ENCODE measurements at places on chromosomes 2 and 18.

DNA sequence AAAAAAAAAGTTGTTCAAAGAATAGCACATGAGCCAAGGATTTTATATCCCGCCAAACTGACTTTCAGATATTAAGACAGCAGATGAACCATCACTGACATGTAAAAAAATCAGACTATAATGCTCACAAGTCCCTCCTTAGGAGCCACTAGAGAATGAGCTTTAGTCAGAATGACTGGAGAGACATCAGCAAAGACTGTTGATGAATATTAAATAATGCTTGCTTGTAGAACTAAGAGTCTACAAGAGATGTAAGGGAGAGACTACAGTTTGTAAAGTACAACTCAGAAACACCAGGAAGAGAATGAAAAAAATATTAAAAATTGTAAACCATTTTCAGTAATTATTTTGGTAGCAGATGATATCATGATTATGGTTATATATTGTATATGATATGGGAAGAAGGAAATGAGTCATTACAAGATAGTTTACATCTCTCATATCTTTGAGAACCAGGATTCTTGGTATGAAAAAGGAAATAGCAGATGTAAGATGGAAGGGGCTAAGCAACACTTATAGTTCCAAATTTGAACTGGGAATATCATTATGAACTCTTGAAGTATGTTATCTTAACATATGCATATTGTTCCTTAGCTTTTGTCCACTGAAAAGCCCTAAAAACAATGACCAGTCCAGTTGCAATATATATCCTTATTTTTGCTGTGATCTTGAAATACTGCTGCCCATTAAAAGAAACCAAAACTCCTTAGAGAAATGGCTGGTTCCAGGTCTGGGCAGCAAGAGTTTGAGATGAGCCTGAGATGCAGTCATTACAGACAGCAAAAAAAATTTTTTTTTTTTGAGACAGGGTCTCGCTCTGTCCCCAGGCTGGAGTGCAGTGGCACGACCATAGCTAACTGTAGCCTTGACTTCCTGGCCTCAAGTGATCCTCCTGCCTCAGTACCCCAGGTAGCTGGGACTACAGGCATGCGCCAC, 55.7 kb downstream of the PTPN2 start:
- DNase-seq = no peak

DNA sequence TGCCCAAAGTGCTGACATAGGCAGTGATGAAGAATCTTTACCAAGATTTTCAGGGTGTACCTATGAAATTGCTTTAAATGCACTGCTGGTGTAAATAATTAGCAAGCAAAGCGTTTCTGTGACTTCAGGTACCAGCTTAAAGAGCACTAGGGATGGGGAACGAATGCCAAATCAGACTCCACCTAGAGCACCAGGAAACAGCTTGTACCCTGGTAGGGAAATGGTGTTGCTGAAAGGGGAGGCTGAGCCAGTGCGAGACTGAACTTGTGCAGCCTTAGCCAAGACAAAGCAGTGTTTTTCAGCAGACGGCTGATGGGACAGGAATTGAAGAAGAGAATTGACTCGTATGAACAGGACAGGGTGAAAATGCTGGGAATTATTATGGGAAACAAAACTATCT, 65.6 kb downstream of the TWSG1 start:
- no peak for DNase-seq

- DNase-seq = no peak
These were observed 61.1 kb downstream of the COA5 start for GRCh38 chr2:98547092-98547790.

GRCh38 chr2:189177251-189177840, 2.2 kb downstream of the COL5A2 start:
- DNase-seq = no peak

GRCh38 chr2:98453531-98453930, 8.9 kb downstream of the INPP4A start:
- DNase-seq = no peak

DNA sequence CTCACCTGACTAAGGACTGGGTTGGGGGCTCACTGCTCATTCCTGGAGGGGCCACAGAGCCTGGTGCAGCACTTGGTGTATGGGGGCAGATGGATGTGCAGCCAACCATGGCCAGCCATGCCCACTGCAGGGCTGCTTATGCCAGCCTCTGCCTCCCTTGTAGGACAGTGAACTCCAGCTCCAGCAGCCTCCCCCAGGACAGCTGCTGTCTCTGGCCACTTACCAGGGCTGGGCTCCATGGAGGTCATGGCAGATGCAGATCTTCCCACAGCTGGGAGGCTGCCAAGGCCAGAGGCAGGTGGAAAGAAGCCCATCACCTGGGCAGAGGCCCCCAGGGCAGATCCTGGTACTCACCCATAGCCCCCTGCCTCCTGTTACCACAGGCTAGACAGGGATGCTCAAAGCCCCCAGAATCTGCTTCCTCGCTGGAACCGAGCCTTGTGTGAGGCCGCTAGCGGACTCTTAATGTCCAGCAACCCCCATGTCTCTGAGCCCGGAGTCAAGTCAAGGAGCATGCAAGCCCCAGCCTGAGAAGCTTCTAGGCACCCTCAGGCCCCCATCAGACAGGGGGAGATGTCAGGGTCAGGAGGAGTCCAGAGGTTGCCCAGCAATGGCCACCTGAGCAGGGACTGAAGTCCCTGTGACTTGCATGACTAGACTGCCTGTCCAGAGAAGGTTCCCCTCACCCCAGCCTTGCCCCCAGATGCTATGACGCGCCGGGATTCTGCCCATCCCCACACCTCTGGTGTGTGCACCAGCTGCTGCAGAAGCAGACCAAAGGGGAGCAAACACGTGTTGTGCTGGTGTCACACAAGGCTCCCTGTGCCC, 123.6 kb downstream of the TWIST2 start:
- no peak for DNase-seq

GRCh38 chr2:47569658-47570475, 166.9 kb downstream of the MSH2 start:
- no peak for DNase-seq

- DNase-seq = no peak
These were observed 1.3 kb upstream of the SMAD2 start for GRCh38 chr18:47931718-47932103.

DNA sequence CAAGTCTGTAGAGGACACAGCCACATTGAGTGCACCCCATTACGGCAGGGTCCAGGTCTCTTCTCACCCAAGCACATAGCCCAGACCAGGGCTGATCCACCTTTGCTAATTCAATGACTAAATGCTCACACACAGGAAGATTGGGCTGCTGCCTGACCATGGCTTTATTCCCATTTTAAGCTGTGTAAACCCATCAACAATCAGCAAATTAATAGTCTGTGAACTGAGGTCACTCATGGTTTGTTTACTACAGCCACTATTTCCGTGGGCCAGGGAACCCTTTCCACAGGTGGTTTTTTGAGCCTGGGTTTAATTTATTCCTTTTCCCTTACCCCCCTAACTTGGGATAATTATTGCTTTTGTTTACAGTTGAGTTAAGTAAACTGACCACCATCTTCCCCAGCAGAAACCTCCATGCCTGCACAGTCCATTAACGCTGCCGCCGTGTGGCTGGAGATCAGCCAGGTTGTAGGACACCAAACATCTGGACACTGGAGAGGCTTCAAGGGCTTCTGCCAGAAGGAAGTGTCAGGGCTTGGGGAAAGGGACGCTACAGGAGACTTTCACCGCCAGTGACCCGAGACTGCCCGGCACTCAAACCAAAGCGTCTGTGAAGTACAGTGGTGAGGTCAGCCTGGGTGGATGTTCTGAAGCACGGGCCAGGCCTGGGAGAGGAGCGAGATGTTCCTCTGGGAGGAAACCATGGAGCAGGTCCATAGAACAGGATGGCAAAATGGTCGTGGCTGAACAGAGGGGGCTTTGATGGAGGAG, 282.9 kb downstream of the DYSF start:
- no peak for DNase-seq

DNA sequence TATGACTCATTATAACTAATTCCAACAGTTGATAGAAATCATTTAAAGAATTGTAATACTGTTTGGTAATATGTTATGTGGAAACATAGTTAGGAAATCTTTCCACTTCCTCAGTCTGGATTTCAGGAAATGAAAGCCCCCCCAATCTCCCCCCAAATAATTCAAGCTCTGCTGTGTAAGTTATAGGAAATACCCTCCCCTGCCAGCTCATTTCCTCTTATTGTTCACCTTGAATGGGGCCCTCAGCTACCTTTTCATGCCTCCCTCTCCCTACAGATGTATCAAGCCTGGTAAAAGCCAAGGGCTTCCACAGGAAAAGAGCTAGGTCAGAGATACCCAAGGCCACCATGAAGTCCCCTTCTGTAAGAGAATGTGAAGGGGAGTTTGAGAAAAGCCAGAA, 155.5 kb downstream of the CNTNAP5 start:
- DNase-seq = no peak

DNA sequence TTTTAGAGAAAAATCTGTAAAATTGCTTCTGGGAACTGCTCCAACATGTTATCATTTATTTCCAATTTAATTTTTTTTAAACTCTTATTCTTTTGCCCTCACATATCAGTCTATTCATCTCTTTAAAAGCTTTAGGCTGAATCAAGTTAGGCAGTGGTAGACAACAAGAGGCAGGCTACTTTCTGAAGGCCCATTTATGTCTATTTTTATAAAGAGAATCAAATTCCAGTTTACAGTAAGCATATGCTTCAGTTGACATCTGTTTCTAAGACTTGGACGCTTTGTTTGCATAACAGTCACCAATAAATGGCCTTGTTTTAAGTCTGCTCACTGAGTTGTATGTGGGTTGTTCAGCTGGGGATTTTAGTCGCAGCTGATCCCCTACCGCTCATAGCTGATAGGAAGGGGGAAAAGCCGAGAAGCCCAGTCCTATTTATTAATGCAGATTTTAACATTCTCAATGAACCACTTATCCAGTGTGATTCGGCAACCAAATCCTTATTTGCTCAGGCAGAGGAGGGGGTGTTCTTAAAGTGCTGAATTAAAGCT, 260.4 kb upstream of the SIX3 start:
- no peak for DNase-seq

DNA sequence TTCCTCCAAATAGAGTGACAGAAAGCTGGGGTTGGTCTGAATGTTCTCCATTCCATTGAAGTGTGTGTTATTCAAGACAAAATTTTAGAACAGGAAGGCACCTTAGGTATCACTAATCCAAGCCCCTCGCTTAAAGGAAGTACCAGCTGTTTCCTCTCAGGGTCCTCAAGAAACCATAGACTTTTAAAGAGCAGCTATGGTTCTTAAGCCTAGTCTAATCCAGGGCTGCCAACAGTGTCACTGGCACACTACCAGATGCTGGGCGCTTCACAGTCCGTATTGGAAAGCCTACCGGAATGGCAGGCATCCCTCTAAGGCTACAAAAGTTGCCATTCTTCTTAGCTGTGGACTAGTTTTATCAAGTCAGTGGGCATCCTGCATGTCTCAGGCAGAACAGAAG, 1.9 kb downstream of the NEMP2 start:
- no peak for DNase-seq

DNA sequence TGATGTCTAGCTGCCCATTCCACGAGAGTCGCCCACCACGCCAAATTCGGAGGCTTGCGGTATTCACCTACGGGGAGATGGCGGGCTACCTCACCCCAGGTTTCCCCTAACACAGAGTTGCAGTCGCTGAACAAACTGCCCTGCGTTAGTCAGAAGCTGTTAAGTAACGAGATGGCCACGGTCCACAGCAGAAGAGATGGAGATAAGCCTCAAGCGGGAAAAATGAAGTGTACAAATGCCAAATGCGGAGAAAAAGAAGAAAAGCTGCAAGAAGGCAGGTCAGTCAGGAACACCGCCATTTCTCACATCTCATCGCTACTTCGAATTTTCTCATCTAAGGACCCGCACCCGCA, 425 bp downstream of the ASB3 start:
- DNase-seq = peak; percentile 37

DNA sequence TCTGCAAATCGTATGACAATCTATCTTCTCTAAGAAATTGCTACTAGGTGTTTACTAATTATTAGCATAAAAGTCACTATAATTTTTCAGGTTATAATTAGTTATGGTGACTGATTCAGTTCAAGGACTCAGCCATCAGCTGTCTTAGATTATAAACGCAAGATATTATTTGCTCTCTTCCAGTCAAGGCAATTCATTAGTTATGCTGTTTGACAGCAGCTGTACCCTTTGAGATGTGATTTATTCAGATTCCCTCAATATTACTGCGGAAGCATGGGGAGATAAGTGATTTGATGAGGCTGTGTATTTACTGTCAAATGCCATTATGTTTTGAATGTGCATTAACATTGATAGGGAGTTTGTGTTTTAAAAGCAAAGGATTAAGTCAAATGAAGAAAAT, 558.9 kb upstream of the FSIP2 start:
- no peak for DNase-seq

- peak; percentile 88 for DNase-seq
These were observed 117.3 kb downstream of the LPIN1 start for GRCh38 chr2:11863513-11864328.

DNA sequence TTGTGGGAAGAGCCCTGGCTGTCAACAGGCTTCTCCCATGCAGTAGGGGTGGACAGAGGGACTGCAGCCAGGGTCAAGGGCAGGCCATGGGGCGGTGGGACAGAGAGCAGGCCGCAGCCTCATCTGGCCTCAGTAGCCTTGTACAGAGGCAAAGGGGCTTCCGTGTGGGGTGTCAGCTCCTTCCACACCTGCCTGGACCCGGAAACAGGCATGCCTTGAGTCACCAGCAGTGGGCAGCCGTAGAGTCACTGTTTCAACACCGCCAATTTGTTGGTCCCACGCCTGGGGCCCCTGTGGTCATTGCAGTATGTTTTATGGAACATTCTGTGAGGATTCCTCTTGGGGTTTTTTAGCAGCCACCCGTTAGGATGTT, 173.0 kb downstream of the SMAD7 start:
- DNase-seq = no peak

- DNase-seq = no peak
These were observed 5.6 kb downstream of the RAX start for GRCh38 chr18:59267503-59268126.

- no peak for DNase-seq
These were observed 99.9 kb downstream of the PXDN start for GRCh38 chr2:1644427-1644826.

DNA sequence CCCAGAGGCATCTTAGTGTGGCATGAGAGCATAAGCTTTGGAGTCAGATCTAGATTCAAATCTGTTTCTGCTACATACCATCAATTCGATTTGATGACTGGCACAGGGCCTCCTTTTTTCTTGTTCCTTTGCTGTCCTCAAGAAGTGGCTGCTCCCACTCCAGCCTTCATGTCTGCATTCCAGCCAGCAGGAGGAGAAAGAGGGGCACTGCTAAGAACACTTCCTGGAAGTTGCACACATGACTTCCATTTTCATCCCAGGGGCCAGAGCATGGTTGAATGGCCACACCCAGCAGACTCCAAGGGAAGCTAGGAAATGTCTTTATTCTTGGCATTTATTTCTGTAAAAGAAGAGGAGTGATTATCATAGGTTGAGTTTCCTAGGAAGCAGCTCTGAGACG, 50.4 kb downstream of the EML6 start:
- no peak for DNase-seq

GRCh38 chr2:220353897-220354296, 726.5 kb downstream of the SLC4A3 start:
- DNase-seq = no peak

GRCh38 chr2:216533609-216534008, 35.0 kb downstream of the RPL37A start:
- no peak for DNase-seq

- no peak for DNase-seq
These were observed 115.7 kb downstream of the MYCN start for GRCh38 chr2:16055848-16056580.

Data from brain microvascular endothelial cell (primary cell).